ENCODE measurements at places on chromosomes 2 and 18.

GRCh38 chr2:23545396-23545795 is 160.4 kb downstream of the KLHL29 start:
- DNase-seq: no peak

- no peak for DNase-seq
These were observed 1631.7 kb downstream of the DPP10 start for GRCh38 chr2:116074161-116074560.

DNA sequence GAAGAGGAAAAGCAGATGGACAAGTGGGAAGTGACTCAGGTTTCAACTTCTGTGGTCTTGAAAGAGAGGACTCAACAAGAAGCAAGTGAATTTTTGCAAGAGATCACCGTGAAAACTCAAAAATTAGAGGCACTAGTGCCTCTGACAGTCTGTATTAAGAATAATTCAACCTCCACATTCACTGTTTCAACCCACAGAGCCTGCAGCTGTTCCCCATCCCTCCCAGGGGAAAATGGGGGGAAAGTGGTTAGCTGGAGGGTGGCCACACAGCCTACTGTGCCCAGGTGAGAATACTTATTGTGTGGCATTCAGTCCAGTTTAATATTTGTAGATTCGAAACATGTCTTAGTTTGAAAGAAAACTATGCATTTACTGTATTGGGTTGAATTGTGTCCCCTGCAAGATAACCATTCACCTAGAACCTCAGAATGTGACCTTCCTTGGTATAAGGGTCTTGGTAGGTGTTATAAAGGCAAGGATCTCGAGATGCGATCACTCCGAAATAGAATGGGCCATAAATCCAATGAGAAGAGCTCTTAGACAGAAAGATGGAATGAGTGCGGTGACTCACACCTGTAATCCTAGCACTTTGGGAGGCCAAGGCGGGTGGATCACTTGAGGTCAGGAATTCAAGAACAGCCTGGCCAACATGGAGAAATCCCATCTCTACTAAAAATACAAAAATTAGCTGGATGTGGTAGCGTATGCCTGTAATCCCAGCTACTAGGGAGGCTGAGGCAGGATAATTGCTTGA is 94.3 kb downstream of the IRS1 start:
- DNase-seq: no peak

GRCh38 chr2:240725671-240726070 is 34.0 kb downstream of the AQP12A start:
- DNase-seq: no peak

DNA sequence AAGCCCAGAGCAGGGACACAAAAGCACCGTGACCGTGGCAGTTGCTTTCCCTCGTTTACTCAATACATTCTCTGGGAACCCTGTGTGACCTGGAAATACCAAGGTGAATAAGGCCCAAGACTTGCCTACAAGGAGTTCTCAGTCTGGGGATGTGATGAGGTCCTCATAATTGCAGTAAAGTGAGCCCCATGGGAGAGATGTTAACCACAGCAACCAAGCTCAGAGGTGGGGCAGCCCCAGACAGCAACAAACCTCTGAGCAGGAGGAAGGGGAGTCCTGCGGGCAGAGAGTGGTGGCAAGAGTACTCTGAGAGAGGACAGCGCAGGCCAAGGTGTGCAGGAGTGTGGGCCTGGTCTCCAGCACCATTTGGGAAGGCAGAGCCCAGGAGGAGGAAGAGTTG is 91.6 kb downstream of the TTC32 start:
- no peak for DNase-seq

DNA sequence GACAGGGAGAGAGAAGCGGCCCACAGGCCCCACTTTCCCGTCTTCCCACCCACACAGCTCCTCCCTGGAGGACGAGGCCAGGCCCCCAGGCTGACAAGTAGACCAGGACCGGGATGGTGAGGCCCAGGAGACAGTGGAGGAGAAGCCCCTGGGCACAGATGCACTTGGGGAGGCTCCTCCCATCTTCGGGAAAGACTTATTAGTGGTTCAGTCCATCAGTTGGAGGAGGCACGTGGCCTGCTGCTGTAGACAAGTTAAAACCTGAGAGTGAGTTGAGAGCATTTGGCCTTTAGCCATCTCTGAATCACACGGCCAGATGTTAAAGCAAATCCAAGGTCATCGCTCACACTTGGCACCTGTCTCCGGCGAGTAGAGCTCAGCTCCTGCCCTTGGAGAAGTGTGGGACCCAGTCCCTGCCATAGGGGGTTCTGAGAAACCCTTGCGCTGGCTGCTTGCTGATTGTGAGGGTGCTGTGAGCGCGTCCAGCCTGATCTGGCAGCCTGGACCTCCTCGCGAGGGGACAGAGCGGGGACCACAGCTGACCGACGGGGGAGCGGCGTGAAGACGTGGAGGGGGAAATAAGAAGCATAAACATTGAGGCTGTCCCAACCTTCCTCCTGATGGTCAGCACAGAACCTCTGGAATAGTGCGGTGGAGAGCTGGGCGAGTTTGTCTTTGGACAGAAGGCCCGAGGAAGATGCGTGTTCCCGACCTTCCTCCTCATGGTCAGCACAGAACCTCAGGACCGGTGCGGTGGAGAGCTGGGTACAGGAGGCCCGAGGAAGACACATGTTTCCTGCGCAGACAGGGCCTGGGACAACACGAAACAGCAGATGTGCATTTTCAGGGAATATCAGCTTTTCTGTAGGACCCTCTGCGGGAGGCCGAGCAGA is 24.7 kb upstream of the ALLC start:
- no peak for DNase-seq

- DNase-seq: no peak
These were observed 12.0 kb upstream of the ATP6V1C2 start for GRCh38 chr2:10709290-10709939.

DNA sequence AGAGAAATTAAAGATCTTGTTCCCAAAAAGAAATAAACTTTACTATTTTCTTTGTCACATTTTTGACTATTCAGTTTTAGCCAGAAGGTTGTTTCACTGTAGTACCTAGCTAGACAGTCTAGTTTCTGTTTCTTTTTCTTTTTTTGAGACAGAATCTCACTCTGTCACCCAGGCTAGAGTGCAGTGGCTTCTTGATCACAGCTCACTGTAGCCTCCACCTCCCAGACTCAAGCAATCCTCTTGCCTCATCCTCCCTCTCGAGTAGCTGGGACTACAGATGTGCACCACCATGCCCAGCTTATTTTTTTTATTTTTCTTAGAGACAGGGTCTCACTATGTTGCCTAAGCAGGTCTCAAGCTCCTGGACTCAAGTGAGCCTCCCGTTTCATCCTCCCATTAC is 2.2 kb downstream of the RBM45 start:
- DNase-seq: no peak

All from CD4-positive, alpha-beta T cell treated with Interleukin-6 for 4 hours (primary cell).